ENCODE measurements at places on chromosomes 12 and 14. TPM values are rescaled to one million over a fixed set of nuclear protein-coding genes. Genes with fewer than 3 reads are reported as not detected.

CLEC4A gene
- total RNA-seq, result not detected

RNF212B gene
- not detected for total RNA-seq

LBHD2 gene
- total RNA-seq, result not detected

DNA sequence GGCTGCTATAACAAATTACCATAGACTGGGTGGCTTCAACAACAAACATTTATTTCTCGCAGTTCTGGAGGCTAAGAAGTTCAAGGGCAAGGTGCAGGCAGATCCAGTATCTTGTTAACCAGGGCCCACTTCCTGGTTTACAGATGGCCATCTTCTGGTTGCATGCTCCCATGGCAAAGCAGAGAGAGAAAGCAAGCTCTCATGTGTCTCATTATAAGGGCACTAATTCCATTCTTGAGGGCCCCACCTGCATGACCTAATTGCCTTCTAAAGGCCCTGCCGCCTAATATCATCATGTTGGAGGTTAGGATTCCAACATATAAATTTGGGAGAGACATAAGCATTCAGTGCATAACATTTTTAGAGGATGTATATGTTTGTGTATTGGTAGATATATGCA lies 280.1 kb upstream of the TMPO start:
- H3K27me3 ChIP-seq, result peaks cover 17% of the 10 kb centered on the region
- H3K27ac ChIP-seq, result no peak overlapping the region
- no peaks in the 10 kb centered on the region for H3K4me1 ChIP-seq
- no peak for DNase-seq
- no peak overlapping the region for H3K4me3 ChIP-seq

FAM90A1 gene
- total RNA-seq, result not detected

KCNC2 gene
- not detected for total RNA-seq
